ENCODE measurements at places on chromosomes 7 and 10.

- DNase-seq = no peak
Observed at GRCh38 chr7:7816816-7817536, 98.6 kb upstream of the RPA3 start.

- no peak for DNase-seq
Observed at GRCh38 chr7:158321056-158321700, 266.4 kb downstream of the PTPRN2 start.

GRCh38 chr10:116909307-116909706, 60.0 kb downstream of the ENO4 start:
- no peak for DNase-seq

DNA sequence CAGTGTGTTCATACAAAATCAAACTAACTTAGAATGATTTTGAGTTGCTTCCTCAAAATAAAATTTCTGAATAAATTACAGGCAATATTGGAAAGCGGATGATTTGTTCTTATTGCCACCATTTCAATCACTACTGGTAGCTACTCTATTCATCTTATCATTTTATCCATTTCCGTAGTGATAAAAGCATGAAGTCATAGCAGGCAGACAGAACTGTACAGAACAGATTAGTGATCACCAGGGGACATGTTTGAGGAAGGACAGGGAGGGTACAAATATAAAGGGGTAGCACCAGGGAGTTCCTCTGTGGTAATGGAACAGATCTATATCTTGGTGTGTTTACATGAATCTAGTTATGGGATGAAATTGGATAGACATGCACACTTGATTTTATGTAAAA, 138.5 kb downstream of the WNT2 start:
- DNase-seq = no peak

DNA sequence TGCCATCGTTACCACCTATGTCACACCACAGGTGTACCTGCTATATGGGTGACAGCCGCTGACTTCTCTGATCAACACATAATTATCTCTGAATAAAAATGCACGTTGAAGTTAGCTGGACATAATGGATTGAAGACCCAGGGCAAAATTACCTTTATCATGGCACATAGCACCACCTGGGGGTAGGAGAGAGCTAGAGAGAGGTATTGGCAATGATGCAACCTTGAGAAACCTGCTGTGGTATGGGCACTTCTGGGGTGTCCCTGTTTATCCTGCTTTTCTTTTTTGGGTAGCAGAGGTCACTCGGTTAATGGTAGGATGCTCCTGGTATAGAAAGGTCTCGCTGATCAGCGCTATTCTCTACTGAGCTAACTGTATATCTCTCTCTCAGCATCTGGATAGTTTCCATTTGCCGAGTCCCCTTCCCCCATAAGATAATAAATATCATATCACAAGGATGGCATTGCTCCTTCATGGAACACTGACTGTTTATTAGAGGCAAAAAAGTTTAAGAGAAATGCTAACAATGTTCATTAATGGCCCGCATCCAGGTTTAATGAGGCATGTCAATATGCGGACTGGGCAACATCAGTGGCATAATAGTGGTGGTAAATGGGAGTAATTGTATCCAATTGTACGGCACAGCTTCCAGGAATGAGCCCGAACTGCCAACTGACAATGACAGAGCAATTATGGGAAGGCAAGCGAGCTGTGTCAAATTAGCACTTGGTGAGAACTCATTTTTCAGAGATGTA, 323.1 kb downstream of the TFEC start:
- no peak for DNase-seq

GRCh38 chr7:3568516-3568915, 267.5 kb downstream of the SDK1 start:
- no peak for DNase-seq

DNA sequence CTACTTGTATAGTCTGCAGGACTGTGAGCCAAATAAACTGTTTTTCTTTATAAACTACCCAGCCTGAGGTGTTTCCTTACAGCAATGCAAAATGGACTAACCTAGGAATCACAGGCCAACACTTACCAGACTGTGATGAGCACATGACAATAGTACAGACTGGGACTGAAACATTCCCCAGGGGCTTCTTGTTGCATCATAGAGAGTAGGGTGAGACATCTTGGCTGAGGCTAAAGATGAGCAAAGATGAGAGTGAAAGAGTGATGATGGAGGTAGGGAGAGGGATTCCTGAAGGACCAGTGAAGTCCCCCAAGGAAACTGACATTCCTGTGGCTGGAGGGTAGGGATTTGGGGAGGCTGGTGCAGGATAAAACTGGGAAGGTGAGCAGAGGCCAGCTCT, 194.4 kb downstream of the TPST1 start:
- DNase-seq = no peak

DNA sequence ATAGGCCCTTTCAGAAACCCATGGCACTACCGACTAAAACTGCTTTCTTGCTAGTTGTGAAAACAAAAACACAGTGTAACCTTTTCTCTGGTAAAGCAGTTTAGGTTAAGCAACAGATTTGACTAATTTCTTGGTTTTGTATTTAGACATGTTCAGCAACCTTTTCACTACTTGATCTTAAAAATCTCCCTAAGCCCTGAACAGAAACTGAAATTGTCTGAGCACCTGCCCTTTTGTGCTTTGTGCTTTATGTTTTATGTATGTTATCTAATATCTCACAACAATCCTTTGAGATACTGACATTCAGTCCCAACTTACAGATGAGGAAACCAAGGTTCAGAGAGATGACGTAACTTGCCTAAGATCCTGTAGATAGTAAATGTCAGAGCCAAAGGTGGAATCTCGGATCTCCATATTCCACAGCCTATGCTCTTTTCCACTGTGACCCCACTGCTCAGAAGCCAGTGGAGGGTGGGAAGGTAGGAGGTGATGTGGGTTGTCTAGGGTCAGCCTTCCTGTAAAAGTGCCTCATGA, 146.6 kb downstream of the LCOR start:
- no peak for DNase-seq

- no peak for DNase-seq
Observed at GRCh38 chr7:4720225-4720624, 38.1 kb downstream of the FOXK1 start.

GRCh38 chr7:73894733-73895551, 34.0 kb downstream of the TMEM270 start:
- DNase-seq = no peak

DNA sequence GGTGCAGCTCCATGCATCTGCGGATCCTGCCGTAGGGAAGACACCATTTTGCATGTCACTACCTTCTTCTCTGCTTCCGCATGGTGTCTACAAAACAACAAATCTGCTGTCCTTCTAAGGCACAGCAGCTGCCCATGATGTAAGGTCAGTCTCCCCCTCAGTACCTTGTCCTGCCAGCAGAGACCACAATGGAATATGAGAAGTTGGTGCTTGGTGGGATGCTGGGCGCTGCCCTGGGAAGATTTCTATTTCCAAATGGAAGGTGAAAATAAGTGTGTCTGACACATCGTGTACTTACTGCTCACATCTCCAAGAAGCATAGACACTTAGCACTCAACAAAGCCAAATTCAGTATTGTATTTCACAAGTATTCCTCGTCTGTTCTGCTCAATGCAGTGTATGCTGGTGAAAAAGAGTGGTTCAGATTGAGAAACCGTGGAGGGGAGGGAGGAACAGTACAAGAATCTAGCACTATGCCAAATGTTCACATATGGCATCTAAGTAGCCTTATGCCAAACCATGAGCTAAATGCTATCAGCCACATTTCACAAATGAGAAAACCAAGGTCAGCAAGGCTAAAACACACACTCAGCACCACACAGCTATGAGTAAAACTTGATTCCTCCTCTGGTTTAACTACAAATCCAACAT, 95.0 kb downstream of the GRB10 start:
- DNase-seq = no peak

DNA sequence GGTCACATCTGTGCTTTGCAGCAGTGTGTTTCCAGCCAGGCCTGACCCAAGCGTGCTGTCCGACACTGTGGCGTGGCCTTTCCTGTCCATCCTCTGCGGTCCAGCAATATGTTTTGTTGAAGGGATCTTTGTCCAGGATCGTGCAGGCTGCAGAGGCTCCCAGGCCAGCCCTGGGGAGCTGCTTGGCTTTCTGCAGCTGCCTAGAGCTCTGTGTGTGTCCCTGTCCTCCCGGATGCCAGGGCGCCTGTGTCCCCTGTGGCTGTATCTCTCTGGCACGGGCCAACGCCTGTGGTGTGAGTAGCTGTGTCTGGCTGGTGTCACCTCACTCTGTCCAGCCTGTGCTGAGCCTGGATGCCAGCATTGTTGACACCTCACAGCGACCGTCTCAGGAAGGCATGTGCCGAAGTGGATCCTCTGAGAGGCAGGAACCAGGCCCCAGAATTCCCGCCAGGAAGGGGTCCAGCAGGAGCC, 94.5 kb downstream of the INPP5A start:
- DNase-seq = no peak

- DNase-seq = no peak
Observed at GRCh38 chr7:149867762-149868622, 5.8 kb upstream of the ATP6V0E2 start.

DNA sequence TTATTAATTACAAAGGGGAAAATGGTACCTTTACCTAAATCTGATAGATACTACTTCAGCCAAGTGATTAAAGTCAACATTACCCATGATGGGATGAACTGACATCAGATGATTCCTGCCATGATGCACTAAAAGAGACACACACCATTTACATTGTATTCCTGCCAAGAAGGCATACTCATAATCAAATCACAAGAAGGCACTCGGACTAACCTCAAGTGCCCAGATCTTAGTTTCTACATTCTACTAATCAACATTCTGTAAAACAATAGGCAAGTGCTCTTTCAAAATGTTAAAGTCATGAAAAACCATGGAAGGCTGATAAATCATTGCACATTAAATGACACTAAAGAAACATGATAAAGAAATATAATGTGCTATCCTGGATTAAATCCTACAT, 44.4 kb downstream of the SLC35G1 start:
- DNase-seq = no peak

- DNase-seq = no peak
Observed at GRCh38 chr10:132301371-132302330, 6.1 kb downstream of the STK32C start.

All from stimulated activated CD8-positive, alpha-beta memory T cell treated with anti-CD3 and anti-CD28 coated beads, Interleukin-4, amount 100 ng/mL, for 24 hours (primary cell).